Stimulated activated CD4-positive, alpha-beta T cell treated with anti-CD3 and anti-CD28 coated beads, Interleukin-4, amount 100 ng/mL, for 1 hour (primary cell): ENCODE measurements at places on chromosomes 5 and 9.

GRCh38 chr9:114163517-114163951 lies 8.2 kb downstream of the COL27A1 start:
- no peak for DNase-seq

DNA sequence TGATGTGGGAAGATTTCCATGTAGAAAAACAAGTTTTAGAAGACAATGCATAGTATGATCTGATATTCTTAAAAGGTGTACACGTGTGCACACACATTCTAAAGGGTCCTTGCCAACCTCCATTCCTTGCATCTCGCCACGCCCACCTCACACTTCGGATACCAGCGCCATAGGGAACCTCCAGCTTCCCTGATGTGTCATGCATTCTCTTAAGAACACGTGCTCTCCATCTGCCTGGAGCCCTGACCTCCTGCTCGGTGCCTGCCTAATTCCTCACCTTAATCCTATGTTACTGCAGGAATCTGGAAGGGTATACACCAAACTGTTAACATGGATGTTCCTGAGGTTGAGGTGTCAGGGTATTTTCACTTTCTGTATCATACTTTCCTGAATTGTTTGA lies 63.1 kb downstream of the PTCD2 start:
- no peak for DNase-seq

- DNase-seq, result no peak
Observed at GRCh38 chr5:167057665-167058064, 1233.8 kb upstream of the WWC1 start.

DNA sequence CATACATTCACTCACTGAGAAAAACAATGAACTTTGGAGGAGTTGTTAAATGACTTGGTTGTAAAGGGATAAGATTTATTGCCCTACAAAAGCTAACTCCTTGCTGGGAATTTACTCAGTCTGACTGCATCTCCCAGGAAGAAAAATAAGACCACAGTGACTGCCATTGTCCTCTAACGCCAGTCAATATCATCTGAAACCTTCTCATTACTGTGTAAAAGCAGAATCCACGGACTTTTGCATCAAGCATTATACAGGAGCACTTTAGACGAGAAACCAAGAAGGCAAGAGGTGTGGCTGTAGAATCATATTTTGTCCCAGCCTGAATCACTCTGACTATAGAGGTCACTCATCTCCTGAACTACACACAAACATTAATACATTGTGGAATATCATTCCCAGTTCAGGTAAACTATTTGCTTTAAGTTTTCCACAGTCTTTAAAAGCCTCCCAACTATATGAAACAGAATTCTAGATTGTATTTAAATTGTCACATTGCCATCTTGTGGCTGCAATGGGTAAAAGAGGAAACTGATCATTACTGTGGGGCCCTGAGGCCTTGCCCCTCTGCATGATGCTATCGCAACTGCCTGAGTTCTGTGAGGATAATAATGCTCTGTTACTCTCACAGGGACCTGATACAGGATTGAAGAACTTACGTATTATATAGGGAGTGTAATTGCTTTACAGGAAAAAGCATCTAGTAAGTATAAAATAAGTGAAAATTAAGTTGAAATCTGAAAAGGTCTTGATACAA lies 142.9 kb downstream of the SLCO4C1 start:
- DNase-seq, result no peak

- no peak for DNase-seq
Observed at GRCh38 chr5:156181656-156182055, 145.3 kb upstream of the SGCD start.

GRCh38 chr9:133106511-133107244 lies 14.4 kb downstream of the RALGDS start:
- no peak for DNase-seq

DNA sequence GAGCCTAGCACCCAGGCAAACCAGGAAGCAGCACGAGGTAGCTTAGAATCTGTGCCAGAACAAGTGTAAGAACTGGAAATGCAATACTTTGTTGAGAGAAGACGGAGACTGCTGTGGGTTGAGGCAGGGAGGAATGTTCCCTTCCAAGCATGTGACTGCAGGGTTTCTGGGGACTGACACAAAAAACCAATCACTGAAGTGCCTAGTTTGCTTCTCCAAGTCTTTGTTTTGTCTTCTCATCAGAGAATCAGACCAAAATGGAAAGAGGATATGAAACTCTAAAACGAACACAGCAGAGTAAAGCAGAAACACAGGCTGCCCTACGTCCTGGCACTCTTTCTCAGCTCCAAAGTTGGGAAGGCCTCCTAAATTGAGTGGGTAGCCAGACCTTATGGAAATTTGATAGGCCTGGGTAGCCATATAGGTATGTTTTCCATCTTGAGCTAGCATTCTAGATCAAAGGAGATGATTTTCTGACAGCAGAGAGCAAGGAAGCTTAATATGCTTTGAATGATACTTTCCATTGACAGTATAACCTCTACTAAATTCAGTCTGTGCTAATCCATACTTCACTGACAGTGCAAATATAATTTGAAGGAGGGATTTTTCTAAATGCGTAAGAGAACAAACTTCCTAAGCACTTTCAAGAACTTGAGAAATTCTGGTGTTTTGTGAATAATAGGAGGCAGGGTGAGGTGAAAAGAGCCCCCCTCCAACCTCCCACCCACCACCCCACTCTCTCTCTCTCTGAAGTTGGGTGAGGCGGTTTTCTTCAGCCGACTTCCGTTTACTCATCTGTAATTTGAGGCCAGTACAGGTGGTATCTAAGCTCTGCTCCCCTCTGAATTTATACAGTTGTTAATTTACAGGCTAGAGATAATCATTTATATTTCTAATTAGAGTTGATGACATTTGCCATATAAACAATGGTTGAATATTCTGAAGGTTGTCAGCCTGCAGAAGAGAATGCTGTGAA lies 5.5 kb downstream of the ADRB2 start:
- DNase-seq, result no peak

GRCh38 chr9:20683351-20684034 lies 566 bp upstream of the FOCAD start:
- DNase-seq, result peak; percentile 45

- DNase-seq, result no peak
Observed at GRCh38 chr9:20692554-20692953, 8.5 kb downstream of the FOCAD start.

- DNase-seq, result no peak
Observed at GRCh38 chr9:677461-678097, 163.9 kb upstream of the DMRT1 start.

- DNase-seq, result no peak
Observed at GRCh38 chr9:92349771-92350739, 24.3 kb downstream of the CENPP start.

GRCh38 chr5:119368238-119368630 lies 12.4 kb downstream of the TNFAIP8 start:
- peak; percentile 53 for DNase-seq

- DNase-seq, result no peak
Observed at GRCh38 chr9:20646656-20647055, 24.4 kb upstream of the MLLT3 start.

GRCh38 chr5:21663082-21663481 lies 1190.1 kb downstream of the CDH12 start:
- DNase-seq, result no peak

GRCh38 chr9:21661626-21662025 lies 140.8 kb upstream of the MTAP start:
- DNase-seq, result no peak

DNA sequence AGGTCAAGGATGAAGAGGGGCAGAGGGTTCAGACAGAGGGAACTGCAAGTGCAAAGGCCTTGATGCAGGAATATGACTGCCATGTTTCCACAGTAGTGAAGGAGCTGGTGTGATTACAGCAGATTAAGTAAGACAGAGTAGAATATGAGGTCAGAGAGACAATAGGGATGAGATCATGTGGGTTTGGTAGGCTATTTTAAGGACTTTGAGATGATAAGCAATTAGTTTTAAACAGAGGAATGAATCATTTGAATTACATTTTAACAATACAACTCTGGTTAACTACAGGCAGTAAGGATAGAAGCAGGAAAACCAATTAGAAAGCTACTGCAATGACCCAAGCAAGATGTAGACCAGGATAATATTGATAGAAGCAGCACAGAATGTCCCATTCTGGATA lies 7.7 kb downstream of the CENPK start:
- DNase-seq, result no peak

- no peak for DNase-seq
Observed at GRCh38 chr9:123925161-123925560, 4.8 kb downstream of the DENND1A start.

DNA sequence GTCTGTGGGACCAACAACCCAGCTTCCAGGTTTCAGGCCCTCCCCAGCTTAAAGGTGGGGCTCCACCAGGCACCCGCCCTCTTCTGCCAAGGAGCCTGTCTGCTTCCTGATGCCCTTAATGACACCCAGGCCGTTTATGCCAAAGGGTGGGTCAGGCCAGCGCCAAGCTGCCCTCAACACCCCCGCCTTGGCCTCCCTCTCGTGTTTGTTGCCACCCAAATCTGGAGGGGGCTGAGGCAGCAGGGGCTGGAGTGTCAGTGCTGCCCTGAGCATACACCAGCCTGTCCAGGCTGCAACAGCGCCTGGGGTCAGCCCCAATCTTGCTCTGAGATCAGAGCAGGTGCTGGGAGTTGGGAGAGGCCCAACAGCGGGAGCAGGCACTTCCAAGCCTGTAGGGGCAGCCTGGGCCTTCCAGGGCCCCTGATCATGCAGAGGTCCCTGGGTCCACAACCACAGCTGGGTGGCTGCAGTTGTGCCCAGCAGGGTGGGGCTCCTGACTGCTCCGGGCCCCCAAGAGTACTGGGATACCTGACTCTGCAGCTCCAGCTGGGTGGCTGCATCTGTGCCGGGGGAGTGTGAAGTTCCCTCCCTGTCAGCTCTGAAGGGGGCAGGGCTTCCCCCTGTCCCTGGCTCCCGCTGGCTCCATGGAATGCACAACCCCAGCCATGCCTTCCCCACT lies 34.5 kb upstream of the TYRP1 start:
- DNase-seq, result no peak

DNA sequence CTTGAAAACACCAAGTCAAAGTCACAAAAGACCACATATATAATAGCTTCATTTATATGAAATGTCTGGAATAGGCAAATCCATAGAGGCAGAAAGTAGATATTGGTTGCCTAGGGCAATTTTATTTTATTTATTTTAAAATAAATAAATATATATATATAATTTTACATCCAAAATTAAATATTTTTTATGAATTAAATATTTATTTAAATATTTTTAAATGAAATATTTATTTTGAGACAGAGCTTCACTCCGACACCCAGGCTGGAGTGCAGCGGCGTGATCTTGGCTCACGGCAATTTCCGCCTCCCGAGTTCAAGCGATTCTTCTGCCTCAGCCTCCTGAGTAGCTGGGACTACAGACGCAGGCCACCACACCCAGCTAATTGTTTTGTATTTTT lies 58.9 kb upstream of the ATG10 start:
- DNase-seq, result no peak

GRCh38 chr9:114925672-114926071 lies 4.7 kb downstream of the TNFSF8 start:
- DNase-seq, result no peak

- no peak for DNase-seq
Observed at GRCh38 chr5:127587246-127587917, 61.5 kb upstream of the CTXN3 start.

DNA sequence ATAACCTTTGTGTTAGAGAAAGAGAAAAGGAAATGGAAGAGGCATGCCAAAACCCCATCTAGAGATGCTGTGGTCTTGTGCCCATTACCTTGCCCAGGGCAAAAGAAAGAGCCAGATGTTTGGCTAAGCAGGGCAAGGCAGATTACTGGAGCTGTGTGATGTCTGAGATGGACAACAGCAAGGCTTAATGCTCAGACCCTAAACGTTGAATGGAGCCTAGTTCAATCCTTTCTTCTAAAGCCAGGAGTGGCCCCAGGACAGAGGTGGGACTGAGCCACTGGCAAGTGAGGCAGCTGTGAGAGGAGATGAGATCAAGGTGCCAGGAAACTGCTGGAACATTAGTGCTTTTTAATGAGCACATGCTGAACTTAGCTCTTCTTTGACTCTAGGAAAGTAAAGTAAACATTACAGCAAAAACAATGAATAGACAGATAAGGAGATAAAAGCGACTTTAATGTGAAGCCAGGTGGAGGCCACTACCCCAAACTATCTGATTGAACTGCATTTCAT lies 143.0 kb upstream of the EGFLAM start:
- DNase-seq, result no peak

DNA sequence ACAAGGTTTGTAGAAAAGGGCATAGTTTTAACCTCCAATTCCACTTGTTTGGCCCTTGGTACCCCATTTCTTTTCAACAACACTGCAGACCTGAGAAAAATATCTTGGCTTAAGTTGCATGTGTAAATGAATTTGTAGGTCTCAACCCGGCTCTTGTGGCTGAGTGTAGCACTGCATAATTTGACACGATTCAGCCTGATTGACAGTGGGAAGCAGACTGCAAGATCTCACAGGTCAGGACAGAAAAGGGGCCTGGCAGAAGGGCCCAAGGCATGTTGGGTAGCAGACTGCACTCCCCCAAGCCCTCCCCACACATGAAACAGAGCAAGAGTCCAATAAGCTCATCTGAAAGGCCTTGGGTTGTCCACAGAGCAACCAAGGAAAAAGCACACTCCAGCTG lies 169.7 kb upstream of the SMARCA2 start:
- DNase-seq, result no peak

- DNase-seq, result no peak
Observed at GRCh38 chr9:129331772-129332500, 153.9 kb upstream of the IER5L start.

DNA sequence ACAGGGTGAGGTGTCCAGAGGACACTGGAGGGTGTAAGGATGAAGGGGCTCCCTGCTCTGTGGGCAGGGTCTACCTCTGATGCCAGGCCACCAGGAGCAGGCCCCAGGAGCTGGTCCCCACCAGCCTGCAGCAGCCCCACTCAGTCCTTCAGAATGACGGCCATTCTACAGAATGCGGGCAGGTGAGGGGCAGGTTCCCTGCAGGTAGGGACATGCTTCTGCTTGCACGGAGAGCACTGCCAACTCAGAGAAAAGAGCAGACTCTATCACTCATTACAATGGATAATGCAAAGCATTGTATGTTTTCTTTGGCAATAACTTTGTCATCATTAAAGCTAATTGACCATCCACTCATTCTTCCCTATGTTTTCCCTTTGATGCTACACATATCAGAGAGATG lies 39.0 kb downstream of the DDX31 start:
- no peak for DNase-seq

- DNase-seq, result no peak
Observed at GRCh38 chr9:70260007-70260443, 1.2 kb downstream of the SMC5 start.

DNA sequence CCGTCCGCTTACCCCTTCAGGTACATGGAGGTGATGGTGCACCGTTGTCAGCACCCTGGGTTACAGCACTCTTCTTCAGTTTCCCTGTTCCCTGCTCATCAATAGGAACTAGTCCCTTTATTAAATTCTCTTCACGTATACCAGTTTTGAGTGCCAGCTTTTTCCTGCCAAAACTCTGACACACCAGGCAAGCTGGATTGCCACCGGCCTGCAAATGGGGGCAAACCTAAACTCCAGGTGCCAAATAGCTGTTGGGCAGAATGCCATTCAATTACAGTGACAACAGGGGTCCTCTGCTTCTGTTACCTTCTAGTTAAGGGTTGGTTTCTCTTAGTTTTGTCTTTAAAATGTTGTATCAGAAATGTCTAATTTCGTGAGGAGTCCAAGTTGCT lies 400.4 kb downstream of the OSTF1 start:
- no peak for DNase-seq
